ENCODE measurements at places on chromosomes 5 and 9. TPM values are rescaled to one million over a fixed set of nuclear protein-coding genes. Genes with fewer than 3 reads are reported as not detected.

- no peak for DNase-seq
- H3K27me3 ChIP-seq = no peaks in the 10 kb centered on the region
- no peaks in the 10 kb centered on the region for H3K4me1 ChIP-seq
- no peak overlapping the region for H3K4me3 ChIP-seq
Measured at GRCh38 chr5:7541898-7542297, 146.0 kb downstream of the ADCY2 start.

NRG2 gene
- 1.6 TPM for total RNA-seq

DMGDH gene
- 1.7 TPM for total RNA-seq

CTXN3 gene
- total RNA-seq = not detected

DNA sequence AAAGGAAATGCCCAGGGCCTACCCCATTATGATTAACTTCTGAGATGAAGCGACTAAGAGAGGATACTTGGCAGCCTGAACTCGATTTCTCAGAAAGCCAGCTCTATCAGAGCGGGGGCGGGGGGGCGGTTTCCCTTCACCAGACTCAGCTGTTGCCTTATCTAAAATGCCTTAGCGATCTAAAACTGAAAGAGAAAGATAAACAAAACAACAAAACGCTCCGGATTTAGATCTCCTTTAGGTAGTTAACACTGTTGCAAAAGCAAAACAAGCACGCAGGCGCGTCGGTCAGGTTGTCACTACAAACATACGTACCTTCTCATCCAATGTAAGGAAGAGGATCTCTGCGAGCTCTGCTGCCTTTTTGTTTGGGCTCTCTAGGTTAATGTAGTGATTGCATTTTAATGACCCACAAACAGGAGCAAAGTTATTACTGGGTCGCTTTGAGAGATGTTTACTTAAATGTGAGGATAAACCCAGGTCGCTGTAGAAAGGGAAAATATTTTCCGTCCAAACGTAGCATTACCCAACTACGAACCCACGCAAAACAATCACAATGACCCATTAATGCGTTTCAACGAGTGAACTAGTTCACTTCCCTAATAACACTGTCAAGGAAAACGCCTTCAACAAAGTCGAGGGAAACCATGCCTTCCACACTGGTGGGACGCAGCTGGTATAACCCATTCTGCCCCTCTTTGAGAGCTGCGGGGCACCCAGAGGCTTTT, 982 bp downstream of the EPB41L4A start:
- no peaks in the 10 kb centered on the region for H3K36me3 ChIP-seq
- DNase-seq = peak; percentile 62
- no peaks in the 10 kb centered on the region for H3K27me3 ChIP-seq
- peaks cover 8% of the 10 kb centered on the region for H3K4me1 ChIP-seq

DNA sequence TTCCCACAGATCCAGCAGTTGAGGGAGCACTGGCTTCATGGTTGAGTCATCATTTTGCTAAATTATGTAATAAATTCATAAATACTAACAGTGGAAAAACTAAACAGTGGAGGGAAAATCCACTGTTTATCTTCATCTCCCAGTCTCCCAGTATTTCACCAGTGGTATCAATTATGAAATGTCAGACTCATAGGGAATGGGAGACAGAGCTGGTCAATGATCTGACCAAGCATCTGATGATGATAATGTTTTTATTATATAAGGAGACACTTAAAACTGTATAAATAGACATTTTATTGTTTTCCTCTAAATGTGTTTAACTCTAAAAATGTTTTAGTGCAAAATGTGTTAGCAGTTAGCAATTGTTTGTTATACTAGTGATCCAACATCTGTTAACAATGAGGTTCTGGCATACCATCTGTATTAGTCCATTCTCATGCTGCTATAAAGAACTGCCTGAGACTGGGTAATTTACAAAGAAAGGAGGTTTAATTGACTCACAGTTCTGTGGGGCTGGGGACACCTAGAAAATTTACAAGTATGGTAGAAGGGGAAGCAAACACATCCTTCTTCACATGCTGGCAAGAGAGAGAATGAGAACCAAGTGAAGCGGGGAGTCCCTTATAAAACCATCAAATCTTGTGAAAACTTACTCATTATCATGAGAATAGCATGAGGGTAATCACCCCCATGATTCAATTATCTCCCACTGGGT, 11.8 kb upstream of the REEP5 start:
- H3K27me3 ChIP-seq = no peaks in the 10 kb centered on the region
- H3K4me3 ChIP-seq = no peak overlapping the region
- no peak overlapping the region for H3K27ac ChIP-seq
- no peaks in the 10 kb centered on the region for H3K36me3 ChIP-seq
- H3K4me1 ChIP-seq = peaks cover 3% of the 10 kb centered on the region

- no peaks in the 10 kb centered on the region for H3K27me3 ChIP-seq
- peak overlapping the region; percentile 77 for H3K27ac ChIP-seq
- no peaks in the 10 kb centered on the region for H3K4me1 ChIP-seq
Measured at GRCh38 chr5:134503088-134503936, 22.2 kb upstream of the JADE2 start.

DNA sequence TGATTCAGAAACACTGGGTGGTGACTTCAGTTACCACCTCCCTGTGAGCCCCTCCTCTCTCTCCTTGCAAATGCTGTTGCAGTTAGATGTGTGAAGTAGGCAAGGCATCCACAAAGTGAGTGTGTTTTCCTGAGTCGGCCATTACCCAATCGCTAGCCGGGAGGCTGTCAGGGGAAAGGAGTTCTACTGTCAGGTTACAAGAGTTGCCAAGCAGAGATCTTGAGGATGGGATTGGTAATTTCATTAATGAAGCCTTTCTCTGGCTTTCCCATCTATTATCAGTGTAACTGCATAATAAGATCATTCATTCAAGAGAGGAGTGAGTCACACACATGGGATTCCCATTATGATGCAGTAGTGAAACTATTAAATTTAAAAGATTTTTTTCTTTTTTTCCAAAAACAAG, 106.9 kb downstream of the GLDC start:
- no peak overlapping the region for H3K4me3 ChIP-seq
- no peak for DNase-seq
- H3K4me1 ChIP-seq = no peaks in the 10 kb centered on the region
- H3K36me3 ChIP-seq = no peaks in the 10 kb centered on the region
- H3K27me3 ChIP-seq = no peaks in the 10 kb centered on the region
